ENCODE measurements at places on chromosomes 6 and 20.

DNA sequence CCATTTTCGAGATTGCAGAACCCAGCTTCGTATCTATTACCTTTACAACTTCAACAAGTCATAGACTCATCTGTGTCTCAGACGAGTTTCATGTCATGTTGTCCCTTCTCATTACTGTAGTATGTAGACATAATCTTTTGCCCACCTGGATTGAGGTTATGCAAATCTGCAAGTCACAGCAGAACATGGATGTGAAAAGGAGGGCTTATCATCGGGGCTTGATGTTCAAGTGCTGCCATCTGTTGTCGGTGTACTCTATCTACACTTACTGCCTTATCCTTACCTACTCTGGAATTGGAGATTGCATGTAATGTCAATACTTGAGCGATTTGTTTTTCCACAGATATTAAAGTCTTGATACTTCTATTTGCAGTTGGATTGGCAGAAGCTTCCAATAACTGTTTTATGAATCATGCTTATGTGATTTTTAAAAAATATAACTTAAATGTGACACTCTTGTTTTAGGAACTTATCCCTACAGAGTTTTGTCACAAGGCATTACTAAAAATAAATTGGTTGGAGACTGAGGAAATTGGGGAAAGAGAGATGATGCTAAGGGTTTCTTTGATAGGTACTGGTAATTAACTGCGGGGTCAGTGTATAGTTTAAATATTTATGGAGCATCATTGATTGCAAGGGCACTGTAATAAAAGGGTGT lies 3.0 kb upstream of the GOPC start:
- DNase-seq: no peak

GRCh38 chr20:33853507-33853813 lies 42.3 kb downstream of the CHMP4B start:
- DNase-seq: no peak

- DNase-seq: no peak
Observed at GRCh38 chr20:9228774-9229450, 160.0 kb downstream of the PLCB4 start.

DNA sequence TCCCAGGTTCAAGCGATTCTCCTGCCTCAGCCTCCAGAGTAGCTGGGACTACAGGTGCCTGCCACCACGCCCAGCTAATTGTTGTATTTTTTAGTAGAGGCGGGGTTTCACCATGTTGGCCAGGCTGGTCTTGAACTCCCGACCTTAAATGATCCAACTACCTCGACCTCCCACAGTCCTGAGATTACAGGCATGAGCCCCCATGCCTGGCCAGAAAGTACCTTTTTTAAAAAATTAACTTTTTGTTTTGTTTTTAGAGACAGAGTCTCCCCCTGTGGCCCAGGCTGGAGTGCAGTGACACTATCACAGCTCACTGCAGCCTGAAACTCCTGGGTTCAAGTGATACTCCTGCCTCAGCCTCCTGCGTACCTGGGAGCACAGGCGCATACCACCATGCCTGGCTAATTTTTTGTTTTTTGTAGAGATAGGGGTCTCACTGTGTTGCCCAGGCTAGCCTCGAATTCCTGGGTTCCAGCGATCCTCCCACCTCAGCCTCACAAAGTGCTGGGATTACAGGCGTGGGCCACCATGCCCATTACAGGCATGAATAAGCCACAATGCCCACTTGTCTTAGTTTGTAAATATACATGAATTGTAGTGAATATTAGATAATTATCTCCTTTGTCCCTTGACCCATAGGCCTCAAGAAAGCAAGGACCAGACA lies 17.4 kb upstream of the EEF1A1 start:
- no peak for DNase-seq

DNA sequence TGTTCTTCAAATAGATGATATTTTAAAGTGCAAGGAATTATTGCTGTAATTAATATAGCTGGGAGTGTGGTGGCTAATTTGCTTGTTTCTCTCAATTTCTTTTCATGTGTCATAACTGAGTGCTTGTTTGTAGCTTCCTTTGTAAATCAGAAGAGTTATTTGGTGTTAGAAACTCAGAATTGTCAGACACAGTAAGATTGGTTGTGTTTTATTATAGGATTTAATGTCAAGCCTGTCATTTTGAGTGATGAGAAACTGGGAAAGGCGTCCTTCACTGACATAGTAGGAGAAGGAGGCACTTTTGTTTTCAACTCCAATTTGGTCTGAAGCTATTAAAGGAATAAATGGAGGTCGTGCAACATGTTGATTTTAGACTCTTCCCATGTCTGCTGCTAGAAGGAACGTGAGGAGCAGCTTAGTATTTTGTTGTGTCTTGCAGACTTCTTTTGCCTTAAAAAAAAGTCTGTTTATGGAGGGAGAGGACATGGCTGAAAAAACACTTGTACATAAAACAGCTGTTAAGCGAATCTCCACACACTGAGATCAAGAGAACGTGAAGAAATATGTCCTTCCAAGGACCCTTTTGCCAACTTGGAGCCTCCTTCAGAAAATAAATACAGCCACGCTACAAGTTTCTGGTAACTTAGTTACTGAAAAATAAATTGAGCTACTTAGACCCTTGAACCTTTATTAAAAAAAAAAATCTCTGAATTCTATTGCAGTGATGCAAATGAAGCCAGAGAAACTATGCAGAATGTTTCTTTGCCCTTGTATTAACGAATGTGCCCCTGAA lies 59.5 kb downstream of the BMP6 start:
- no peak for DNase-seq

- DNase-seq: no peak
Observed at GRCh38 chr6:35168461-35168861, 27.3 kb upstream of the TCP11 start.

- no peak for DNase-seq
Observed at GRCh38 chr6:112574190-112574589, 227.1 kb downstream of the RFPL4B start.

GRCh38 chr20:10469599-10469998 lies 34.5 kb downstream of the SLX4IP start:
- no peak for DNase-seq

GRCh38 chr20:33262658-33263065 lies 20.4 kb upstream of the BPIFB1 start:
- no peak for DNase-seq

GRCh38 chr6:168049706-168050224 lies 29.2 kb downstream of the FRMD1 start:
- DNase-seq: no peak

DNA sequence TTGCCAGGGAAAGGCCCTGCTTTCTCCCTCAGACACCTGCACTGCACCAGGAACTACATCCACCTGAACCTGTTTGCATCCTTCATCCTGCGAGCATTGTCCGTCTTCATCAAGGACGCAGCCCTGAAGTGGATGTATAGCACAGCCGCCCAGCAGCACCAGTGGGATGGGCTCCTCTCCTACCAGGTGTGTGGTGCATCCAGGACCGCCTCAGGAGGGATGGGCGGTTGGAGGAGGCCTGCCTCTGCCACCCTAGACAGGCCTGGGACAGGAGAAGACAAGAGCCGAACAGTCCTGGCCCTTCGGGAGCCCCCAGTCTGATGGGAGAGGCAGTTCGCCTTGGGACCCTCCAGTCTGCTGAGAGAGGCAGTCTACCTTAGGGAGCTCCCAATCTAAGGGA lies 24.2 kb downstream of the GLP1R start:
- no peak for DNase-seq

GRCh38 chr6:113178349-113178748 lies 678.8 kb upstream of the MARCKS start:
- no peak for DNase-seq

DNA sequence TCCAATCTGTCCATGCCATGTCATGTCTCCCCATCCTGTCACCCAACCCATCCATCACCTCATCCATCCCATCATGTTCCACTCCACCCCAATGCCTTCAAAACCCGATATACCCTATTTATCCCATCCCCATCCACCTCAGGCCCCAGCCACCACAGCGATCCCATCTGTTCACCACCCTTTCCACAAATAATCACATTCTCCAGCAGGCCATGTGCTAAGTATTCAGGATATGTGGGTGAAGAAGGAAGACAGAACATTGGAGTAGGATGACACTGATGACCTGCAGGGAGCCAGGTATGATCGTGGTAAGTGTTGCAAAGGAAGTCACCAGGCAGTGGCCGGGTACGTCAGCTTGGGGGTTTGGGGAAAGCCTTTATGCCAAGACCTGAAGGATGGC lies 48.8 kb downstream of the NPEPL1 start:
- DNase-seq: no peak

DNA sequence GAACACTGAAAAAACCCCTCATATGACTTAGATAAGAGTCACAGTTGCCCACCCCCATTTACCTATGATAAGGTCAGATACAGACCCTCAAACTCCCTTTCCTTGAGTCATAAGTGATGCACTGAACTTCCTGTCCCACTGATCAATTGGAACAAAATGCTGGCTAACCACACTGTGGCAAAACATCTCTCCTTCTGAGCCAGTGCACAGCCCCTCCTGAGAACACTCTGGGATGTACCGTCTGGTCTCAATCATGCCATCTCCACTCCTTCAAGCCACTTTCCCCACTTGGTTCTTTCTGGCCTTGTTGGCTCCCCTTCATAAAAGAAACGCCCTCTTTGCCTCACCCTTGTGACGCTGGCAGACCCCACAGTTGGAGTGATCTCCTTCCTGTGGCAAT lies 42.6 kb upstream of the NXT1 start:
- DNase-seq: no peak

DNA sequence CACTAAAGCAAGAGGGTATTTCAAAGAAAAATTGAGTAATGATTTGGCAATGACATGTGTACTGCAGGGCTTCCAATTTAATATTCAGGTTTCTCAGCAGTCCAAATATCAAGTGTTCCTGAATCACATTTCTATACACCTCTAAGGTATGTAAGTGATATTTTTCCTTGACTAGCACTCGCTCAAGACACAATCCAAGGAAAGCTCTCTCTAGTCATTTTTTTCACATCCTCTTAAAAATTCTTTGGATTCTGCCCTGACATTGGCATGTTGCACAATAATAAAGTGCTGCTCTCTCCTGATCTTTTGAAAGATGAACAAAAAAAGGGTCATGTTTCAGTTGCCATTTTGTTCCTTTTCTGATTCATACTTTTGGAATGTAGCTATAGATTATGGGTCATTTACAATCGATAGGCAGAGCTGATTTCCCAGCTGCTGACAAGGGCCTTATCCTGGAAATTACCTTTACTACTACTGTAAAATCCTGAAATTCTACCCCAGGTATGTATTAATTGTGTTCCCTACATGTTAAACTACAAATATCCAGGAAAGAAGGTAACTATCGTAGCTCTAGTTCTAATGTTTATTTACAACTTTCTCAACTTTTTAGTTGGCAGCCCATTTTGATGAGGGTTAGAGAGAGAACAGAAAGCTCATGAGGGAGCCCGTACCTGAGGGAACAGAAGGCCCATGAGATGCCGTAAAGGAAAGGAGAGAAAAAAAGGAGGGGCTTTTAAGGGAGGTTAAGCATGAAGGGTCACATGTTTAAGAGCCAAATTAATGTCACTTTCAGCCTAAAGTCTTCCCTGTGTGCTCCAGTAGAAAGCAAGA lies 22.2 kb upstream of the ADGRG6 start:
- no peak for DNase-seq

- no peak for DNase-seq
Observed at GRCh38 chr20:5036828-5037227, 35.5 kb upstream of the SLC23A2 start.

- DNase-seq: no peak
Observed at GRCh38 chr6:159156089-159156488, 13.1 kb upstream of the FNDC1 start.

GRCh38 chr20:16898433-16898832 lies 150.3 kb downstream of the OTOR start:
- DNase-seq: no peak

GRCh38 chr20:50515471-50516106 lies 5.4 kb downstream of the PTPN1 start:
- no peak for DNase-seq

DNA sequence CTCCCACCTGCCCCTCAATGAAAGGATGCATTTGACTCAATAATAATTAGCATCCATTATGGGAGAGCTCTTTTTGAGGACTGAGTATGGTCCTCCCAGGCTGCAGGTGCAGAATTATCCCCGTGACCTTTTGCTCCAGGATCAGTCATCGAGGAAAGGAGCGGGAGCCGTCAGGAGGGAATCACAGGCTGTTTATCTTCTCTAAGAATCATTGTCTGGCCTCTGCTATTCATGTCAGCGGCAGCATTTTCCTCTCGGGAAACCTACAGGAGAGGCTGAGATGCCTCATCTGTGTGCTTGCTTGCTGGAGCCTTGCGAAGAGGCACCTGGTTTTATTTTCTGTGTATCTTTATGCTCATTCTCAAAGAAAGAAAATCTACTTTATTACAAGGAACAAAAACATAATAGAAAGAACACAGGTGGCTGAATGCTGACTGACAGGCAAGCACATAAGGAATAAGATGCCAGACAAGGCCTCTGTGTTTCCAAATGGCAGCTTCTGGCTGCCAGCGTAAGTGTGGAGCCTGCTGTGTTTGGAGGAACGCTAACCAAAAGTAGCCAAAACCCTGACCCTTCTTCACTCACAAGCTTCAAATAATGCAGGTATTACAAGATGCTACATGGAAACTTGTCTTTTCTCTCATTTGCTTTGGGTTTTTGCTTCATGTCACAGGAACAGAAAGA lies 539.1 kb upstream of the MARCKS start:
- no peak for DNase-seq

- no peak for DNase-seq
Observed at GRCh38 chr6:3623451-3624249, 127.9 kb downstream of the PXDC1 start.

GRCh38 chr6:158438226-158438625 lies 121.7 kb upstream of the TMEM181 start:
- DNase-seq: no peak

DNA sequence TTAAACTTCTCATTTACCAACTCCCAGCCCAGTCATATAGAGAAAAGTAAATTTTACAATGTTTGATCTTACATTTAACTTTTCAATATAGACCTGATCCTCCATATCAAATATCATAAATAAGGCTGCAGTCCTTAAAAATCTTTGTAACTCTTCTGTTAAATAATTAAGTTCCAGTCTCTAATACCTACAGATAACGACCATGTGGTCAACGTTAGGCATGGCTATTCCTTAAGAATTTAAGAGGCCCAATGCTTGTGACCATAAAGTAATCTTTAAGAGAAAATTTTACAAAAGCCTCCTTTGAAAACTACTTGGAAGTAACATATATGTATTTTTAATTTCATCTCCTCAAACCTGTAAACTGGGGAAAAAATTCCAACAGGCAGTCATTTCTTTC lies 1.6 kb downstream of the FBXO5 start:
- DNase-seq: no peak

GRCh38 chr6:53151676-53152075 lies 3.0 kb upstream of the GCM1 start:
- DNase-seq: no peak
